ENCODE measurements at places on chromosomes 6 and 20.
A peak's percentile ranks its signal among the peaks of the same experiment; 100 is the strongest.

DNA sequence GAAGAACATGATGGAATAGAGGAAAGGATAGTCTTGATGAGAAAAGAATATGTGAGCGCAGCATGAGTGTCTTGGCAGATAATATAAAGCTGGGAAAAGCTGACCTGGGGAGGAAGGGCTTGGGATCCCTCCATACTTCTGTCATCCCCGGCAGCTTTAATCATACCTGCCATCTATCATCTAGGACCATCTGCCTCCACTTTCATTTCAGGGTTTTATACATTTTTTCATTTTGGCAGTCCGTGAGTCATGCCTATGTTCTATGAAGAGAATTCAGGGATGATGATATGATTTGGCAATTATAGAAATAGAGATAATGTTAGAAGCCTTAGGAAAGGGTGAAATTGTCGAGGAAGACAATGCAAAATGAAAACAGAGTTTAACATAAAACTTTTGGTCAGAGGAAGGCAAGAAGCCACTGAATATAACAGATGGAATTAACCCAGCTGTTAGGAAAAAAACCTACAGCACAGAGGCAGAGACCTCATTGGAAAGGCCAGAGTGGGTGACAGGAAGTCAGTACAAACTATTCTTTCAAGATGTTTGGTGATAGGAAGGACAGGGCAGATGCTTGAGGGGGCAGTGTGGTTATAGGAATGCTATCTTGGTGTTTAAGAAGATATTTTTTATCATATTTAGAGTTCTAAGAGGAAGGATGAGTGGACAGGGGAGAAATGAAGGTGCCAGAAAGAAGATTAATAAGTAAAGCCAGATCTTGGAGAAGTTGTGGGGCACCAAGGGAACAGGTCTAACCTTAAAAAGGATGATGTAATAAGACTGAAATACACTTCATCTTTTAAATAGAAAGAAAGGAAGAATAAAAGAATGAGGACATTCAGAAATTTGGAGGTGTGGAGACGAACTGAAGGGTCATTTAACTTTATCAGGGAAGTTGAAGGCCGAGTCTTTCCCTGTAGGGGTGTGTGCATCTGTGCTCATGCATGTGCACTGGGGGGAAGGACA, 37.8 kb downstream of the MARCKS start:
- DNase-seq: no peak

- no peak for DNase-seq
Observed at GRCh38 chr6:6634735-6635075, 46.2 kb downstream of the LY86 start.

- no peak for DNase-seq
Observed at GRCh38 chr6:36666826-36667591, 11.5 kb upstream of the CDKN1A start.

DNA sequence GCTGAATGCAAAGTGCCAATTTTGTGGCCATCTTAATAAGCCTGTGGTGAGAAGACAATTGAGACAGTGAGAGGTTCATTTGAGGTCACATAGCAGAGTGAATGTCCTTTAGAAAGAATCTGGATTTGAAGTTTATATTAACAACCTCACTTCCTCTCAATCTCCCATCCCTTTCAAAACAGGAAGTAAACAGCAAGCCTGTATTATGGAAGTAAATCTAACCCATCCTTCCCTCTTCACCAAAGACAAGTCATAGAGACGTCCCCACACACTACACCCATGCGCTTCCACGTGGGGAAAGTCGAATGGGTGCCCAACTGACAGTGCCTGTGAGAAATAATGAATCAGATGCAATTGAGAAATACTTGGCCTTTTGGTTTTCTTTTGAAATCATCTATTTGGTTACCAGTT, 28.8 kb upstream of the CCND3 start:
- DNase-seq: peak; percentile 32

- DNase-seq: no peak
Observed at GRCh38 chr6:17688481-17688880, 18.2 kb downstream of the NUP153 start.

DNA sequence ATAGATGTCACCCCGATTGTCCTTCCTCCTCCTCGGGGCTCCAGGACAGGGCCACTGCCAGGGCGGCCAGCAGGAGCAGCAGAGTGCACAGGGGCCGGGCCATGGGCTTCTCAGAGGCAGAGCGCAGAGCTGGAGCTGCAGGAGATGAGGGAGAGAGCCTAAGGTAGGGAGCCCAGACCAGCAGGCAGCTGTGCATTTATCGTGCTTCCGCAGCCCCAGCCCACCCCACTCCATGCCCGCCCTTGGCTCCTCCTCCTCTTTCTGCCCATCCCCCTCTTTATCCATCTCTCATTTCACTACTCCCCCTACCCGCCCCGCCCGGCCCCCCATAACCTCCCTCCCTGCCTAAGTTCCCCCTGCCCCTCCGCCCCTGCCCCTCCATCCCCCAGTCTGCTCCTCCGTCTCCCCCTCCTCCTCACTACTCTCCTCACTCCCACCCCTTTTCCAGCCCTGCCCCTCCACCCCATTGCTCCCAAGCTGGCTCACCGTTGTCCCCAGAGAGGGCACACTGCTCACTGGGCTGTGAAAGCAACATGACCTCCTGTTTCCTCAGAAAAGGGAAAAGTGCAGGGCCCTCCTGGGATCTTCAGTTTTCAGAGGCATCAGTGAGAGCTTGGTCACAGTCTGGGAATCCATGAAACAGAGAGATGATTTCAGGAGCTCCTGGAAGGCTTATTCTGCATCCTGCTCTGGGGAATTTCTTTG, 25.5 kb upstream of the CST1 start:
- no peak for DNase-seq

DNA sequence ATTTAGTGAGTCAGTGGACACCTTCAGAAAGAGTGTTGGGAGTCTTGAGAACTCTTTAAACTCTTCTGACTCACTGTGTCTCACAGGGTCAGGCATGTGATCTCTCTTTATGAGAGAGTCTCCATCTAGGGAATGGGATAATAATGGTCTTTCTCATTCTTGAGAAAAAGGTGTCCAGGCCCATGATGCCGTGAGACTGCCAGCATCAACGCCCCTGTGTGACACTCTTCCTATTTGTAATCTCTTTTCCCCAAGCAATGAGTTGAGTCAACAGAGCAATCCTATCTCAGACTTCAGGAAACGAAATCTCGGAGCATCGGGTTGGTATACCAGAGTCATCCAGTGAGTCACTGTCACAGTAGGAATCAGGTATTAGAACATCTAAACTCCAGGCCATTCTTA, 82.3 kb upstream of the BMP2 start:
- DNase-seq: no peak

DNA sequence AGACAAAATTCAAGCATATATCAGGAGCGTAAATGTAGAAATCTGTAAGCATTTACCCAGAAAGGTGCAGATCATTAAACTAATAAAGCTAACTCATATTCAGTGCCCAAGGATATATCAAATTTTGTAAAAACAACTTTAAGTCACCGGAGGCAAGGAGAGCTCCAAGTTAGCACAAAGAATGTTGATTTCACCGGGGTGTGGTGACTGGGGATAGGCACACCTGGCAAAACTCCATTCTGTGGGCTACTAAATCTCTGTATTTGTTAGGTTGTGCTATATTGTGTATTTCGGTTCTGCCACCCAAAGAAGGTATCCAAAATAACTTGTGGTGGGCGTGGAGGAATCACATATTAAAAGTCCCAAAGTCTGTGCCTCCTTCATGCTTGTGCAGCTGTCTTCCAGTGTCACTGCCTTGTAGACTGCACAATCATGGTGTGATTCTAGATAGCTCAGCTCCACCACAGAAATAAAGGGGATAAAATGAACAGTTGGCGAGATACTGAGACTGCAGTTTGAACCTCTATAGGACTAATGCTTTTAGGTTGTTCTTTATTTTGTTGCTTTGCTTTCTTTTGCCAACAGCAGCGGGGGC, 111.6 kb downstream of the GMDS start:
- no peak for DNase-seq

- no peak for DNase-seq
Observed at GRCh38 chr6:109263873-109264700, 118.2 kb downstream of the CD164 start.

GRCh38 chr20:54323227-54323734, 115.4 kb downstream of the PFDN4 start:
- no peak for DNase-seq

- DNase-seq: no peak
Observed at GRCh38 chr6:148827416-148828045, 80.7 kb downstream of the UST start.

DNA sequence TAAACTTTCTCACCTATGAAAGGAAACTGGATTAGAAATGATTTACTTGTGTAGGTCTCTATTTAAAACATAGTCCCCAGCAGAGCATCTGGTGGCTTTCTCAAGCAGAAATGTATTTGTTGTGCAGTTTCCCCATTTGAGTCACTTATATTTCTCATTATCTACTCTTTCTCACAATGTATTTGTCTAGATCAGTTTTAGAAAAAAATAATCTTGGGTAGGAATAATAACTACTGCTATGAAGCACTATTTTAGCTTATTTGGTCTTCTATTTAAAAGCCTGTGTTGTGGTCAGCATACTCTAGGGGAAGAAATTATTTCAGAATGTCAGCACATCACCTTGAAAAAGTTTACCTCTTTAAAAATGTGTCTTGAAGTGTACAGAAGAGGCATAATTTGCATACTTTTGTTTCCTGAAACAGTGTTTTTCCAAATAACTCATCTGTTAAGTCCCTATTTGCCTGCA, 60.9 kb upstream of the PRL start:
- DNase-seq: no peak

- no peak for DNase-seq
Observed at GRCh38 chr20:40681165-40681564, 7.9 kb downstream of the MAFB start.

DNA sequence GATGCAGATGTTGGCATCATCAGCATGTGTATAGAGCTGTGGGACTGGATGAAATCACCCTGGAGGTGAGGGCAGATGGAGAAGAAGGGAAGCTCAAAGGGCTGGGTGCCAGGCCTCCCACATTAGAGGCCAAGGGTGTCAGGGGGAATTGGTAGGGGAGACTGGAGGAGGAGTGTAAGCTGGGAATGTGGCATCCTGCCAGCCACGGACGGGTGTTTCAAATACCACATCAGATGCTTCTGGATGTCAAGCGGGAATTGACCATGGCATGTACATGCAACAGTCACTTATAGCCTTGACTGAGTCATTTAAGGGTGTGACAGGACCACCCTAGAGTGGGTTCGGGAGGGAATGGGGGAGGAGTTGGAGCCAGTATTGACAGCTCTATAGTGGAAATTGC, 9.6 kb downstream of the ERGIC3 start:
- no peak for DNase-seq

DNA sequence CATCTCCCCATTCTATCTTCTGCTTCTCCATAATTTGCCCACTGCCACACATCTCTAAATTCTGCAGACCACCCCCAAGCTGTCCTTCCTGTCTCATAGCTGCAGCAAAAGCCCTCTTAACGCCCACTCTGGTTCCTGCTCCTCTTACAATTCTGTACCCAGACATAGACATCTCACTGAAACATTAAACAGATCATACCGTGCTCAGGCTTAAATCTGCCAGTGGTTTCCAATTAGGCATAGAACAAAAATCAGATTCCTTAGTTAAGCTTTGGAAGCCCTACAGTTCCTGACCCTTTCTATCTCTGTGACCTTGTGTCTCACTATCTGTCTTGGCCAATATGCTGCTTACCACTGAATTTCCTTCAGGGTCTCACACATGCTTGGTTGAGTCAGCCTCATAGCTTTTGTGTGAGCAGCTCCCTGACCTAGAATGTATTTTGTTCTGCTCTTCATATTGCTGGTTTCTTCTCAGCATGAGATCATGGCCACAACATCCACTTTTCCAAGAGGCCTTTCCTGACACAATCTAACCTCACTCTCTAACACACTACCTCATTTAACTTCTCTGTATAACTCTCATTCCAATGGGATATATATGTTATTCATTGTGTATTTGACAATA, 749.7 kb downstream of the MAFB start:
- no peak for DNase-seq

- no peak for DNase-seq
Observed at GRCh38 chr6:104218116-104218515, 641.6 kb downstream of the HACE1 start.

DNA sequence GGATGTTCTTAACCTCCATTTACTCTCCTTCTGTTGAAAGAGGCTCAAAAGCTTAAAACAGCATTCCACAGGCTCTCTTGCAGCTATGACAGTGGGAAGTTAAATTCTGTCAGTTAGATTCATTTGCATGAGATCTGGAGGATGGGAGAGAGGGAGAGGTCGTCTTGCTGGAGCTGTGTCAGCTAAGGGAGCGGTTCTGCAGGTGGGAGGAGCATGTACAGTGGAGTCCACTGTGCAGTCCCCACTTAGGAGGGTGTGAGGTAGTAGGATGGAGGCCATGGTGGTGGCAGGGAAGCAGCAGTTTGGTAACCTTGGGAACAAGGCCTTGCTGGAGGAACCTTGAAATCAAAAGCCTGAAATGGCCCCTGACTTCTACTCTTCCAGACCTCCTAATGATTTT, 12.0 kb upstream of the B4GALT5 start:
- no peak for DNase-seq

DNA sequence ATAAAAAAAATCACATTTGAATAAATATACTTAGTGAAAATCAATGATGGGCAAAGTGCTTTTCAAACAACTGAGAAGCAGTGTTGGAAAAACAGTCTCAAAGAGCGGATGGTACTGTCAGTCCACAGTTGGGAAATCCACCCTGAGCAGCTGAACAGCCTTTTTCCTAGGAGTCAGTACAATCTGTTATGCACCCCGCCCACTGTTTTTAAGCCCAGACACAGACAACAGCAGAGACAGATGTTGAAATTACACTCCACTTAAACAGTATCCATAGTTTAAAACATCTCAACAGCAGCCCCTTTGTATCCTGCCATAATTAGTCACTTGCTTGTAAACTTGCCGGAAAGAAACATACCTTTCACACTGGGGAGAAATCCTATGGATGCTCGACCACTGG, 372 bp downstream of the KIAA0408 start:
- DNase-seq: no peak

- DNase-seq: no peak
Observed at GRCh38 chr20:24453869-24454268, 15.6 kb upstream of the SYNDIG1 start.

DNA sequence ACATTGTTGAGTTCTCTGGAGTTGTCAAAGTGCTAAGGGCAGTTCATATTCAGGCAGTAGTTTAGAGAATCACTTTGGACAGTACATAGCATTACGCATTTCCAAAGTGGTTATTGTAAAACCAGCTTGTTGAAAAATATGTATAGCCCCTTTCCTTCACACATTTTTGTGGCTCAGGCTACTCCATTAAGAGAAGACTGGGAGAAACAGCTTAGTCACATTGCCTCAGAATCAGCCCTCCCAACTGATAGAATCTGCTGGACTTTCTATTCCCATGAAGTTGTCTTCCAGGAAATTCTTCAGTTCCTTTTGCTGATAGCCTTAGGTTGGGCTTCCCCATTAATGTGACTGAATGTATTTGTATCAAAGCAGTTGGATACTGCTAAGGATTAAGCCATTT, 39.5 kb upstream of the HDGFL1 start:
- DNase-seq: no peak

GRCh38 chr20:3661814-3662665, 1.2 kb downstream of the GFRA4 start:
- no peak for DNase-seq

- no peak for DNase-seq
Observed at GRCh38 chr6:130717657-130718056, 109.5 kb upstream of the SMLR1 start.

- DNase-seq: no peak
Observed at GRCh38 chr6:152150196-152150595, 342.7 kb downstream of the ESR1 start.

Data from stimulated activated CD8-positive, alpha-beta memory T cell treated with anti-CD3 and anti-CD28 coated beads, Interleukin-15, amount 100 ng/mL, for 4 hours (primary cell).